Stimulated activated CD8-positive, alpha-beta memory T cell treated with anti-CD3 and anti-CD28 coated beads, Interleukin-4, amount 100 ng/mL, for 48 hours (primary cell): ENCODE measurements at places on chromosomes 1 and 21.

DNA sequence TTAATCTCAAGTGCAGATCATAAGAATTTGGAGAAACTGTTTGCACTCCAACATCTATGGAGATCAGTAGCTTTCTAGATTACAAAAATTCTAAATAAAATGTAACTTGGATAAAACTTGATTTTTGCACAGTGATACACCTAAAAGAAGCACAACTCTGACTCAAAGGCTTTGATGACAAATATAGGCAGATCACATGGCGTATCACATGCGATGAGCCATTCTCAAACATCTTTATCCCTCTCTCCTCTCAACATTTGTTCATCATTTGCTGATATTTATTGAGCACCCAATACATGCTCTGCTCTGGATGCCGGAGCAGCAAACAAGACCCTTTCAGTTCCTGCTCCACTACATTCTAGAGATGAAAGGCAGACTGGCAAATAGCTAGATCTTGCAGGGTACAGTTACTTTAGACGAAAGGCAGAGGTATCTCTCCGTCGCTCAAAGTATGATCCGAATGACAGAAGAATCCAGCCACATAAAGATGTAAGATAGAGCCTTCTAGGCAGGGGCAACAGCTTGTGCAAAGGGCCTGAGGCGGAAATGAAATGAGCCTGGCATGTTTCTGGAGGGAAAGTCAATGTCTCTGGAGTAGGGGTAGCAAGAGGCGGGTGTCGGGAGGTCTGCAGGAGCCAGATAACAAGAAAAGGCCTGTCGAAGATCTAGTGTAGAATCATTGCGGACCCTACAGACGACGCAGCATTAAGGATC is 145.8 kb upstream of the ERRFI1 start:
- no peak for DNase-seq

- DNase-seq, result no peak
Measured at GRCh38 chr1:235986869-235987268, 78.0 kb downstream of the NID1 start.

- DNase-seq, result no peak
Measured at GRCh38 chr21:46187261-46187660, 3.0 kb upstream of the SPATC1L start.

DNA sequence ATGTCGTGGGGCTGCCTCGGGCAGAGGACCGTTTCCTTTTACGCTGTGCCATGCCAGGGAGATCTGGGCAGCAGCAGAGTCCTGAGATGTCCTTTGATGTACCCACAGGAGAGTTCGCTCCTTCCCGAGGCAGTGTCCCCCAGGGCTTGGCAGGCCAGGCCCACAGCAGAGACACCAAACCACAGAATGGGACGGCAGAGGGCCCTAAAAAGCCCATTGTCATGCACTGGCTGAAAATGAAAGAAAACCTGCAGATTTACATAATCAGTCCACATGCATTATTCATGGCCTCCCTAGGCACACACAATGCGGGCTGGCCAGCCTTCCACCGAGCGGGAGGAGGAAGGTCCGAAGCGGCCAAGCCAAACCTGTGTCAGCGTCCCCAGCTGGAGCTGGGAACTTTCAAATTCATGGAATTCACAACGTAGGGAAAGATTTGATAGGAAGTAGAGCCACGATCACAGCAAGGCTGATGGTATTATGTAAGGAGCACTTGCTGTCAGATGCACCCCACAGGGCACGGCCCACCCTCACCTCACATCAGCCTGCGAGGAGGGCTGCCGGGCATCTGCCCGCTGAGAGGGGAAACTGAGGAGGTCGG is 25.3 kb upstream of the EFHD2 start:
- no peak for DNase-seq

DNA sequence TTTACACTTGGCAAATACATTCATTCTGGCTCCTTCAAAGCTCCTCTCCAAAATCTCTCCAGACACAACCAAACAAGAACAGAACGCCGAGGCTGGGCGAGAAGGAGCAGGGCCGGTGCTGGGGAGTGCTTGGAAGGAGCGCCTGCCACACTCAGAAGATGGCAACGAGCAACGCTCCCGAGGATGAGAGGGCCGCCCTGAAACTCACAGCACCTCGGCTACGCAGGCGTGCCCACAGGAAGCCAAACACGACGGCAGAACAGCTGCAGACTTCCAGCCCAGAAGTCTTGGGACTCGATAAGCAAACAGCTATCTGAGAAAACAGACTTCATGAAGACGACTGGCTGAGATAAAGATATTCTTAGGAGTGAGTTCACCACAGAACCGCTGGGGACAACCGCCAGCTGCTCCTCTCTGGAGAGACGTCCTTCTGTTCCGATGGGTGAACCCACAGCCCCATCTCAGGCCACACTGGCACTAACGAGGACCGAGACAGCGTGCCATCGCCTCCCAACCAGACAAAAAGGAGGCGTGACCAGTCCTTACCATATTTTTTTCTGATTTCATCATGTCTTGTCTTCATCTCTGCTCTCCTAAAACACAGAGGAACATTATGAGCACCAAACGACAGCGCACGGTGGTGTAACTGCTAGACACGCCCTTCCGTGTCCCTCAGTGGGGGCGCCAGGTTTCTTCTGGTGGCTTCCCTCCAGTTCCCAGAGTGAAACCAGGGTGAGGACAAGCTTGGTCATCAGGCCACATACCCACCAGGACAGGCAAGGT is 18.6 kb downstream of the PTTG1IP start:
- no peak for DNase-seq

DNA sequence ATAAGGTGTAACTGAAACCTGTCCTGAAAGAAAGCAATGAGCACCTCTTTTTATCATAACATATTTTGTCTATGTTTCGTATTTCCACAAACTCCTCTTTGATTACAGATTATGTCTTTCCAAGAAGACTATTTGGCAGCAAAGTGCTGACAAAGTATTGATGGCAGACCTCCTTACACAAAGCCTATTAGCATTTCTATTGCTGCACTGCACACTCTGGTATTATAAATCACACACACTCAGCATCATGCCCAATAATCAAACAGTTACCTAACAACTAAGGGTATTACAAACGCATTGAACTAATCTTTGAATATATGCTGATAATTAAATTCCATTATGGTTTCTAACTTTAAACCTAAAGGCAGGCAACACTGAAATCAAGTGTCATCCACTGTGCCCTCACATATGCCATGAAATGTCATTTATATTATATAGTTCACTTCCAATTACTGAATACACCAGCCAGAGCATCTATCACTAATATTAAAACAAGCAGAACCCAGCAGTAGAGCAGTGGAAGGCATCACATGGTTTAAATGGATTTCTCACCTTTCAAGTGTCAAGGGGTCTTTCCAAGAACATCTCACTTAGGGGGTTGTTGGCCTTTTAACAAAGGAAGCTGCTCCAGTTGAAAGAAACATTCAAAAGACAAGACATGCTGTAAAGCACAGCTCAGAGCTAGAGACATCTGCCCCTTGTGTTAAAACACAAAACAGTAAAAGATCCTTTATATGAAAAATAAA is 239.1 kb downstream of the RERE start:
- DNase-seq, result no peak

- no peak for DNase-seq
Measured at GRCh38 chr1:228206582-228207351, 1.1 kb upstream of the OBSCN start.

DNA sequence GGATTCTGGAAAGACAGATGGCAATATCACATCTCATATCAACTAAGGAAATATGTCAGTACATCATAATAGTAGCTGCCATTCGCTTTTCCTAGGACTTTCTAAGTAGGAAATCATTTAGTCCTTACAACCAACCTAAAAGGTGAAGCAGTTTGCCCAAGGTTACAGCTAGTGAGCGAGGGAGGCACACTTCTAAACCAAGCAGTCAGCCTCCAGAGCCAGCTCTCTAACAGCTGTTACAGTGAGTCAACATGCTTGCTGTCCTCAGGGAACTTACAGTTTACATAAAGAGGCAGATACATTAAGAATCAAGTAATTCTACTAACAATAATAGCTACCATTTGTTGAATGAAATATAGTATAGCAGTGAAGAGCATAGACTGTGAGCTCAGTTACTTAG is 57.1 kb downstream of the GIPC2 start:
- DNase-seq, result no peak

- DNase-seq, result no peak
Measured at GRCh38 chr21:15850645-15851044, 120.9 kb downstream of the USP25 start.

DNA sequence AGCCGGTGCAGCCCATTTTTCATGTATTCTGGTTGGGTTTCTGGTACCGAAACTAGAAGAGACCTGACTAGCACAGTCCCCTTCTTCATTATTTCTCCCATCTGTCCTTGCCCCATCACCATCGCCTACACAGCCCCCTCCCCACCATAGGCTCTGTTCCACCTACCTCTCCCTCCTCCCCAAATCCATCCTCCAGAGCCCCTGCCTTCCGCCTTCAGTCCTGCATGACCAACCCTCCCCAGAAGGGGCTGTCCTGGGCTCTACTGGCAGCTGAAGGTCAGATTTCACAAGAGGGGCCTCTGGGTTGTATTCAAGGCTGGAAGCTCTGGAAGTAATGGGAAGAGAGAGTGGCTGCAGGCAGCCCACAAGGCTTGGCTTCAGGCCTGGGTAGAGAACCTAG is 55.2 kb downstream of the SDC3 start:
- DNase-seq, result no peak

DNA sequence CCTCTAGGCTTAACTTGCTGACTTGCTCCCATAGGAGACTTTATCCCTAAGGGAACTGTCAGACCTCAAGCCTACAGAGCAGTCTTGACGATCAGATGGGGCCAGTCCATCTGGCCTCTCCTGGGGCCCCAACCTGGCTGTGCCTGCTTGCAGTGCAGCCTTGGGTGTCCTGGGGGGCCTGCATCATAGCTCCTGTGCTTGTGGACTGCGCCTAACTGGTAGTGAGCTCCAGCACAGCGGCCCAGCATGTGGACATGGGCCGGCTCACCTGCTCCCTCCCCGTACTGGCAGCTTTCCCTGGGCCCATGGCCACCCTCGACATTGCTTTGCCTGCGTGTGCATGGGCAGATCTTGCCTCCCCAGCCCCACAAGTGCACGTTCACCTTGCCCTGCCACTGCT is 76.1 kb downstream of the INTS7 start:
- no peak for DNase-seq

GRCh38 chr1:15287035-15287979 is 40.3 kb downstream of the FHAD1 start:
- DNase-seq, result no peak
